Psoas muscle (tissue), 8 donors: ENCODE measurements at places on chromosomes 7 and 10.

- DNase-seq, result no peak
Observed at GRCh38 chr7:151851782-151852181, 25.1 kb downstream of the PRKAG2 start.

GRCh38 chr10:58209669-58210068, 58.0 kb downstream of the IPMK start:
- no peak for DNase-seq

- DNase-seq, result no peak
Observed at GRCh38 chr7:33039257-33039902, 23.2 kb downstream of the NT5C3A start.

- DNase-seq, result no peak
Observed at GRCh38 chr7:78398576-78398975, 600.0 kb downstream of the PHTF2 start.

- DNase-seq, result no peak
Observed at GRCh38 chr7:141144921-141145629, 71.2 kb downstream of the TMEM178B start.

GRCh38 chr7:66905689-66906088, 15.3 kb upstream of the TMEM248 start:
- DNase-seq, result no peak

- peak; percentile 58 for DNase-seq
Observed at GRCh38 chr7:72435366-72435765, 23.2 kb upstream of the CALN1 start.

DNA sequence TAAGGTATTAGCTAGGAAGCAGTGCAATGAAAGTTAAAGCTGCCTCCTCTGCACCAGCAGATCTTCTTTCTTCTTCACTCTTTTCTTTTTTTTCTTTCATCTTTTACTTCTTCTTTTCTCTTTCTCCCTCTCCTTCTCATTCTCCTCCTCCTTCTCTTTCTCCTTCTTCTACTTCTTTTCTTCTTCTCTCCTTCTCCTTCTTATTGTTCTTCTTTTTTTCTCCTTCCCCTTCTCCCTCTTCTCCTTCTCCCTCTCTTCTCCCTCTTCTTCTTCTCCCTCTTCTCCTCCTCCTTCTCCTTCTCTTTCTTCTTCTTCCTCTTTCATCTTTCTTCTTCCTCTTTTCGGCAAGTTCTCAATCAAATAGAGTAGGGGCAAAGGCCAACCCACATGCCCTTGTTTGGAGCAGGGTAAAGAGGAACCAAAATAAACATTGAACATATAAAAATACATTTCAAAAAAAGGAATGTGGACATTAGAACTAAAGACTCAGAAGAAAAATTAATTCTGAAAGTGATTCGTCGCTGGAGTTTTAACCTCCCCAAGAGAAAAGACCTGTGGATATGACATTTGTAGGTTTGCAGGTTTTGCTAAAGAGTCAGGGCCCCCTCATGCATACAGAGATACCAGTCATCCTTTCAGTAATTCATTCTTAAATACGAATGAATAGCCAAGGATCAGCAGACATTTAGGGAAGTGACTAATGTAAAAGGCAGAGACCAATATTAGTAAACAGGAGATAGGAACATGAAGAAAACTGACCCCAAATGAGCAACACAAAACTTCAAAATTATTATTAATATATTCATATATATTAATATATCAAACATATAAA, 93.0 kb upstream of the RSU1 start:
- DNase-seq, result no peak
